ENCODE measurements at places on chromosomes 16 and 17.

DNA sequence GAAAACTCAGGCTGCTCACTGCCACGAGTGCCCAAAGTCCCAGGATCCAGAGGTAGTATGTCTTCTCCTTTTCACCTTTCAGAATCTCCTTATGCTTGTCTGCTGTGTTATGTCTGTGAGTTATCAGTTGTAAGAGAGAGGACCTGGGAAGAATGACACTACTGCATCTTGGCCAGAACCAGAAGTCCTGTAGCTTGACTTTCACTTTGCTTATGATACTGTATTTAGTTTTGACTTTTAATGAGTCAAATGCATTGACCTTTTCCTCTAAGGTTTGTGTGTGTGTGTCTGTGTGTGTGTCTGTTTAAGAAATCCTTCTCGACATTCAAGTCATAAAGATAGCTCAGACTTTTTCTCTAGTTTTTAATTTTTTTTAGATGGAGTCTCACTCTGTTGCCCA, 43.4 kb downstream of the BMERB1 start:
- DNase-seq: no peak

GRCh38 chr17:38421171-38421841, 7.0 kb upstream of the ARHGAP23 start:
- DNase-seq: peak; percentile 83

DNA sequence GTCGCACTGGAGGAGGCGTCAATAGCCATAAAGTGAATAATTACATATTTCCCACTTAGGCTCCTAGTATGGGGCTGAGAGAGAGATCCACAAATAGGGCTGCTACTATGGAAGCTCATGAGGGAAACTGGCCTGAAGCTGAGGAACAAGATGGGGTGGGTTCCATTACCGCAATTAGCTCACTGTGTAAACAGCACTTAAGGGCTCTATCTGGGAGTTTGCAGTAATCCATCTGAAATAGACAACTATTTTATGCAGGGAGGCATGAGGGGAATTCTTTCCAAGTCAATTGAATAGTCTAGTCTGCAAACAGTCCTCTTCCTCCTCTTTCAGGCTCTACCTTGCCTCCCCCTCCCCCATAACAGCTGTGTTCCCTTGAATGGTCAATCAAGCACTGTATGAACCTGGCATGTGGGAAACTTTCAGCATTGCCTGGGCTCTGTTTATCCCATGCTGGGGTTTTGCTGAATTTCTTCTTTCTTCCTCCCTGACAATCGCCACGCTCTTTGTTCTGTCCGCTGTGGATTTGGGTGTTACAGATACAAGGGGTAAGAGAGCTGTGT, 56.1 kb upstream of the MAF start:
- peak; percentile 31 for DNase-seq

DNA sequence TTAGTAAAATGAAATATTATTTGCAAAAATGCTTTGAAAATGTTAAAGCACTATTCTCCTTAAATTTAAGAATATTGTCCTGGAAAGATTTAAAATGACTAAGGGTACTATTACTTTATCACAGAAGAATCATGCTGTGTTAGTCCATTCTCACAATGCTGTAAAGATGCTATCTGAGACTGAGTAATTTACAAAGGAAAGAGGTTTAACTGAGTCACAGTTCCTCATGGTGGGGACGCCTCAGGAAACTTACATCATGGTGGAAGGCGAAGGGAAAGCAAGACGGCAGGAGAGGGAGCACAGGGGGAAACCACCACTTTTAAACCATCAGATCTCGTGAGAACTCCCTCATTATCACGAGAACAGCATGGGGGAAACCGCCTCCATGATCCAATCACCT, 245.6 kb downstream of the IRX3 start:
- no peak for DNase-seq

- no peak for DNase-seq
Observed at GRCh38 chr16:14586637-14587305, 43.3 kb downstream of the PARN start.

GRCh38 chr17:69711541-69711940, 297.0 kb downstream of the MAP2K6 start:
- peak; percentile 52 for DNase-seq

- DNase-seq: no peak
Observed at GRCh38 chr16:520847-521246, 6.7 kb upstream of the CAPN15 start.

DNA sequence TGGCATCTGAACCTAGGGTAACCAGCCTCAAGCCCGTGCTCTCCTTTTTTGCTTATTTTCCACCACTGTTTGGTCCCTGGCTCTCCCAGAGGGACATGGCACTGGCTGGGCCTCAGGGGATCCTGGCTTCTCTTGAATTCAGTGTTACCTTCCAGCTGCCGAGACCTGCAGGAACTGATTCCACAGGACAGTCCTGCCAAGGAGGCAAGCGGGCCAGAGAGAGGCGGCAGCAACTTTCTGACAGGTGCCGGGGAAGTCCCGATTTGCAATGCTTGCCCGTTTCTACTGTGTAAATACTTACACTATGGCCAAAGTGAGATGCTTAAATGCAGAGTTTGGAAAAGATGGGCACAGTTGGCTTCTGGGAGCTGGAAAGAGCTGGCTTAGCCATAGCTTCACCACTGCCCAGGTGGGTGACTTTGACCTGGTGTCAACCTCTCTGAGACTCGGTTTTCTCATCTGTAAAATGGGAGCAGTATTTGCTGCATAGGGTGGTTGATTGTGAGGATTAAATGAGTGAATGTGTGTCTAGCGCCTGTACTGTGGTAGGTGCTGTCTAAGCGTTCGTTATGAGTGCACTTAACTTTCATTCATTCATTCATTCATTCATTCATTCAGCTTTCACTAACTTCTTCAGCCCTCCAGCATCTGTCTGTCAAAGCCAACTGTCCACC, 124.9 kb downstream of the CMIP start:
- no peak for DNase-seq

GRCh38 chr17:83005639-83006038, 73.8 kb upstream of the METRNL start:
- DNase-seq: no peak

GRCh38 chr17:8029121-8029520, 9.7 kb upstream of the ALOX15B start:
- no peak for DNase-seq

DNA sequence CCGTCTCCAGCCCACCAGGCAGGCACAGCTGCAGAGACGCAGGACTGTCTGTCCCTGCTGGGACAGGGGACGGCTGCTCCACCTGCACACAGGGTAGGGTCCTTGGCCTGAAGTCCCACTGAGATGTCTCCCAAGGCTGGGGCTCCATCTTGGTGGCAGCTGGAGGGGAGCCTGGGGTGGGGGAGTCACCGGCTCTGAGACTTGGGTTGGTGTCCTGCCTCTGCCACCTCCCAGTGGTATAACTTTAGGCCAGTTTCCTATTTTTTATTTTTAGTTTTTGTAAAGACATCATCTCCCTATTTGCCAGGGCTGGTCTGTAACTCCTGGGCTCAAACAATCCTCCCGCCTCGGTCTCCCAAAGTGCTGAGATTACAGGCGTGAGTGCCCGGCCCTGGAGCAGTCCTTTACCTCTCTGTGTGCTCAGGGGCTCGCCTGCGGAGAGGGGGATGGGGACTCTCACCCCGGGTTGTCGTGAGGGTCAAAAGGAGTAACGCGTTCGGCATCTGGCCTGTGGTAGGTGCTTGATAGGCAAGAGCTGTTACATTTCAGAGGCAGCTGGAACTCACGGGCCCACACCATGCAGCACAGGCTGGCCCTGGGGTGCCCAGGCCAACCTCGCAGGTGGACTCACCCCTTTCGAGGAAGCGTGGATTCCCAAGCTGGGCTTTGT, 46.6 kb upstream of the DOC2B start:
- no peak for DNase-seq

DNA sequence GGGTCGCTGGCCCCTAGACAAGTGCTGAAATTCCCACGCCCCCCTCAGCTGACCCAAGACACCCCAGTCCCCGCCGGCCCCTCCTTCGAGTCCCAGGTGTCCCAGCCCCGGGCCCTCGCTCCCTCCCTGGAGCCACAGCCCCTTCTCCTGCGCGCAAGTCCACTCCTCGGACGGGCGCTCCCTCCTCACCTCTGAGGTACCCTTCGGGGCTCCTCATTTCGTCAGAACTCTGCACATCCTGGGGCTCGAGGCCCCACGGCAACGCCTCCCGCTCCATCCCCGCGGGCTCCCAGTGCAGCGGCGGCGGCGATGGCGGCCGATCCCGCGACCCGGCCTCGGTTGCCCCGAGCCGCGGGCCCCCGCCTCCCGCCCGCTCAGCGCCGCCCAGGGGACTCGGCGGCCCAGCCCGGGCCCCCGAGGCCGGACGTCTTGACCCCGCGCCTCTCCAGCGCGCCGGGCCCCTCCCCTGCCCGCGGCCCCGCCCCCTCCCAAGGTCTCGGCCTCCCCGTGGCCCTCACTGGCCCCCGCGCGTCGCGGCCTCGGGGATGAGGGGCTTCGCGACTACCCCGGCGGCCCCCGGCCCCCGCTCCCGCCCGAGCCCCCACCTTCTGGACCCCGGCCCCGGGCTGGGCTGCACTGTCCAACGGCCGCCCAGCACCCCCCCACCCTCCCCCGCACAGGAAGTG, at the start of gene ZNF768:
ZNF768 (minus strand) TSS at position 430 of the 686 bp plus-strand sequence; CDS start at position 277, 153 bp downstream.
- peak; percentile 23 for DNase-seq

DNA sequence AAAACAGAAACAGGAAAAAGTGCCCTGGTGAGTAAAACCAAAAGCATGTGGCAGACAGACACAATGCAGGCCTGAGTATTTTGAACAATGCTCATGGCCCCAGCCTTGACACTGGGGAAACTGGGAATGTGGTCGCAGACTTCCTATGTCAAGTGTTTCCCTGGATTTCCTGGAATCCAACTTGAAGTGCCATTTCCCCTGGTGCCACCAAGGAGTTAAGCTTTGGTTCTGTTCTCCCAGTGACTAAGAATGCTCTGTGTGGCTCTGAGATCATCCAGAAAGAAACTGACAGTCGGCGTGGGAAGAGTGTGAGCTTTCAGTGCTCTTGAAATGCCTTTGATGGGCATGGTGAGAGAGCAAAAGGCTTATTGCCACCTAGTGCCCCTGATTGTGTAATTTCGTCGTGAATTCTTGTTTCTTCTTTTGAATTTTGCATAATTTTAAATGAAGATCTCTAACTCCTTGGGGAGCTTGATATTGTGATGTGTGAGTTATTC, 96.0 kb downstream of the YPEL2 start:
- DNase-seq: no peak

- no peak for DNase-seq
Observed at GRCh38 chr17:44981221-44981968, 13.3 kb upstream of the C1QL1 start.

DNA sequence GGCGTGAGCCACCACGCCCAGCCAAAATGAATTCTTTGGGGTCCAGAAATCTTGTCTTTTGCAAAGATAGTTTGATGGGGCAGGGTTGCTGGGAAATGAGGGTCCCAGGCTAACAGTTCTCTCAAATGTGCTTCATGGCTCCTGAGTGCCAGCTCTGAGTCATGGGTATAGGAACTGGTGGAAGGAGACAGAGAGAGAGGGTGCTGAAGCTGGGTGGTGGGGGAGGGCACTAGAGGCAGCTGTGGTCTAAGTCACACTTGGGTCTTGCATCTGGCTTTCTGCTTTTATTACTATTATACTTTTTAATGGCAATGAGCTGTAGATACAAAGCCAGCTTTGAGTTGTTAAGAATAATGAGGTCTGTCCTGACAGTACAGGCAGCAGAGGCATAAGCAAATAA, 54.6 kb downstream of the PRKCA start:
- no peak for DNase-seq

DNA sequence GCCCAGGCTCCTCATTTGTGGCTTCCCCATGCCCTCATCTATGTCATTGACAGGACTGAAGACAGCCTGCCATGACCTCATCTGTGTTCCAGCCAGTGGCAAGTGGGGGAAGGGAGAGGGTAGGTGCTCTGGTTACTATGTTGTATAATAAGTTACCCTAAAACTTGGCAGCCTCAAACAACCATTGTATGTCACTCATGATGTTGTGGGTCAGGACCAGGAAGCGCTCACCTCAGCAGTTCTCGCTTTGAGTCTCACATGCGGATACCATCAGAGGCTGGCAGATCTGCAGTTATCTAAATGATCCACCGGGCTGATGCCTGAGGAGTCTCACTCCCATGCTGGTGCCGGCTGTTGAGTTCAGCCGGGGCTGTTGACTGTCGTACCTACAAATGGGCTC, 89.0 kb upstream of the TMEM97 start:
- no peak for DNase-seq

DNA sequence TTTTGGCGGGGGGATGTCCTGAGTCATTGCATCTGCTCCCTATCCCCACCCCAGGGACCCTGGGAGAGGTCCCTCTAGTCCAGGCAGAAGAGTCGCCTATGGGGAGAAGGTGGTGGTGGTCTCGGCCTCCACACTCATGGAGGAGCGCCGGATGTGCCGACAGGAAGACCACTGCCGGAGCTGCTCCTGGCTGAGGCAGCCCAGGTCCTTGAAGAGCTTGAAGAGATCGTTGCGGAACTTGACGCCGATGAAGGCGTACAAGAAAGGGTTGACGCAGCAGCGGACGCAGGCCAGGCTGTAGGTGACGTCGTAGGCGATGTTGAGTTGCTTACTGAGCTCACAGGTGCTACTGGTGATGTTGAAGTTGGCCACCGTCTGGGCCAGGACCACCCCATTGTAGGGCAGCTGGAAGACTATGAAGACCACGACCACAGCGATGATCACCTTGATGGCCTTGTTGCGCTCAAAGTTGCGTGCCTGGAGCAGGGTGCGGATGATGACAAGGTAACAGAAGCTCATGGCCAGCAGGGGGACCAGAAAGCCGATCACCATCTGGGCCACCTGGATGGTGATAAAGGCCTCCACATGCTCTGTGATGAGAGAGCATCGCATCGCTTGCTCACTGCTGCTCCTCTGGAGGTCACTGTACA, 10.5 kb downstream of the CCR7 start:
- DNase-seq: no peak

DNA sequence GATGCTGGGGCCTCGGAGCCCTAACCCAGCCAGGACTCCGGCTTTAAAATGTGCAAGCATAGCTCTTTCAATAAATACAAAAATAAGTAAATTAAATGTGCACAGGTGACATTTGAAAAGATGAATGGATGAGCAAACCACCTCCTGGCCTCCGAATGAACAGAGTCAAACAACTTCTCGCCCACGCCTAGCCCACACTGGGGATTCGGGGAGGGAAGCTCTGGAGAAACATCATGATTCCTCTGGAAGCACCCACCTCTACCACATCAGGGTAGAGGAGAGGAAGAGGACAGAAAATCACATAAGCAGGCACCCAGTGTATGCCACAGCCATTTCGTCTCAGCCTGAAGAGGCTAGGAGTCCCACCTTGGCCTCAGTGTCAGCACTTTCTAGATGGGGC, 105.8 kb downstream of the SDK2 start:
- no peak for DNase-seq

DNA sequence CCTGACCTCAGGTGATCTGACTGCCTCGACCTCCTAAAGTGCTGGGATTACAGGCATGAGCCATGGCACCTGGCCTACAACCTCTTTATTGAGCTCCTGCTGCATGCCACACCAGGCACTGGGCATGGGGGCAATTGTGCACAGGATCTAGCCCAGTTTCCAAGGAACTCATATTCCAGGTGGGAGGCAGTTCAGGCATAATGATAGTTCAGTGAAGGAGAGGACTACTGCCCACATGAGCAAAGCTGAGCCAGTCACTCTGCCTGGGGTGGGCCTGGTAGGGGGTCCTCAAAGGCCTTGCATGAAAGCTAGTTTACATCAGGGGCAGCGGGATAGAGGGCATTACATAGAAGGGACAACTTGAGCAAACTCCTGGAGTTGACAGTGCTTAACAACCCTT, 2.6 kb upstream of the HCRT start:
- DNase-seq: no peak
